Muscle of arm (tissue), 14 donors: ENCODE measurements at places on chromosomes 6 and 20. TPM values are rescaled to one million over a fixed set of nuclear protein-coding genes. Genes with fewer than 3 reads are reported as not detected.

GRCh38 chr6:1739680-1740079, 130.0 kb downstream of the FOXC1 start:
- DNase-seq = no peak

DNA sequence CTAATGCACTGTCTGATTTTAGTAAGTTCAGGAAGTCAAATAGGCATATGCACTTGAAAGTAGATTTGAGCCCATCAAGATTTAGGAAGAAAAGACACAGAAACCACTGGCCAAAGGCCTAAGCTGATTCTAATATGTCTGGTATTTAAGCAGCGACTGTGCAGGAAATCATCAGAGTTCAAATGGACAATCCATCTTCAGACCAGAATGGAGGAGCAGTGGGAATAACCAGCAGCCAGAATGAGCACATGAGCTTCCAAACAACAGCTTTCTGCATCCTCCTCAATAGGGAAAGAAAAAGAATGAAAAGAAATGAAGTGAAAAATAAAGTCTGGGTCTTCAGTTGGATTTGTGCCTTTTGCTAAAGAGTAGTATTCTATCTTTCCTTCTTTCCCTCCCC, 50.6 kb downstream of the SOD2 start:
- peak; percentile 84 for DNase-seq

- peak; percentile 54 for DNase-seq
Measured at GRCh38 chr6:142942805-142943227, 2.2 kb downstream of the HIVEP2 start.

DNA sequence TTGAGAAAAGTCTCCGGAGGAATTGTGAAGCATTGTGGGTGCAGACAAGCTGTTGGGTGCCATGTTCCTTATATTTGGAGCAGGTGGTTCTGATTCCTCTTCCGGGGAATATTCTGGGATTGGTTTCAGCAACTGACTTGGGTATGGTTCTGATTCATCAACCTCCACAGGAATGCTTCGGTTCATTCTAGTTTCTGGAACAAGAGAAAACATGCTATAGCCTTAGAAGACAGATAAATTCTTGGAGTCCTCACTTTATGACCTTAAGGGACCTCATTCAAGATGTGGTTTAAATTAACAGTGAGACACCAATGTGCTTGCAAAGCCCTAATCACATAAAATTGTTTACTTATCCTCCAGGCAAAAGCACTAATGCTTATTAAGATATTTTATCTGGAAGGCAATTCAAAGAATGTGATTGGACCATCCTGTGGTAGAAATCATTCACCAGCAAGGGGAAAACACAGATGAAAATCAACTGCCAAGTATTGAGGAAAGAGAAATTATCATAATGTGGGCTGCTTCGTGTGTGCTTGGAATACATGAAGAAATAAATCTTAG, 13.7 kb downstream of the TRAF3IP2 start:
- no peak for DNase-seq

DNA sequence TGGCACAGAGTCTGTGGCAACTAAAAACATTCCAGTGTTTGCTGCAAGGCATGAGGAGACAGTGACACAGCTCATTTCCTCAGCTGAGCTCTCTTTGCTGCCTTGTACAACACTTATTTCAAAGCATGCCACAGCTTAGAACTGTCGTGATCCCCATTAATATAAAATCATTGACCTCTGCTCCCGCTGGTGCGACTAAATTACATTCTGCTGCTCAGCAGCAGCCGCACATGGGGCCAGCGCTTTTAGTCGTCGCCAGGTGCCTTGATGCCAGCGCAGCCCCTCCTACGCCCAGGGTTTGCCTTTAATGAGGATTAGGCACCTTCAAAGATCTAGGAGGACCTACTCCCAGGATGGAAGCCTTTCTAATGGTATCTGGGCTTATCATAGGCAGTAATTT, 717.9 kb upstream of the POU3F2 start:
- DNase-seq = no peak

GRCh38 chr20:13312300-13312699, 91.2 kb downstream of the ISM1 start:
- DNase-seq = no peak

Gene SPATS1
- not detected for polyA plus RNA-seq

Gene HLA-DQA1
- polyA plus RNA-seq = 0.69 TPM

Gene SYCP2
- polyA plus RNA-seq = 2.4 TPM

Gene DAAM2
- polyA plus RNA-seq = not detected

Gene FKBP1C
- polyA plus RNA-seq = 0.48 TPM

Gene TMEM151B
- 1.2 TPM for polyA plus RNA-seq

Gene GPX5
- polyA plus RNA-seq = not detected
